ENCODE measurements at places on chromosomes 12 and 14.

- no peak for DNase-seq
Measured at GRCh38 chr14:59819446-59820088, 51.0 kb downstream of the RTN1 start.

DNA sequence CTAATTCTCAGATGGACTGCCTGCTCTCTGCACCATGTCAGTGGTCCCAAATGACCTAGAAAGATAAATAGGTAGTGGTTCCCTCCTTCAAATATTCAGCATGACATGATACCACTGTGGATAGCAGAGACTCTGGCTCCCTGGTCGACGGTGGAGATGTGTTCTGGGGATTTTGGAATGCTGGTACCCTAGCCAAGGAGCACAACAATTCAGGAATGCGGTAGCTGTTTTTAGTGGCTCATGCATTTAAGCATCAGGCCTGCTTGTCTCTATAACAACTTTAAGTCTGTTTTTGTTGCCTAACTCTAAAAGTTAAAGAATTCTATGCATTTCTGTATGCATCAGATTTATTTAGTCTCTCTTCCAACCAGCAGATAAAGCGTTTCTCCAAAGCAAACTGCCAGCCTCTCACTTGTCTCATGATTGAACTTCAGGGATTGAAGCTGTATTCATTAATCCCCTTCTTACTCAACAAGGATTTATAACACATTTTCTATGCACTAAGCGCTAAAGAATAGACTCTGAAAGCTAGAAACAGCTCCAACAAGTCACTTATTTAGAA lies 164.9 kb upstream of the BMP4 start:
- no peak for DNase-seq

DNA sequence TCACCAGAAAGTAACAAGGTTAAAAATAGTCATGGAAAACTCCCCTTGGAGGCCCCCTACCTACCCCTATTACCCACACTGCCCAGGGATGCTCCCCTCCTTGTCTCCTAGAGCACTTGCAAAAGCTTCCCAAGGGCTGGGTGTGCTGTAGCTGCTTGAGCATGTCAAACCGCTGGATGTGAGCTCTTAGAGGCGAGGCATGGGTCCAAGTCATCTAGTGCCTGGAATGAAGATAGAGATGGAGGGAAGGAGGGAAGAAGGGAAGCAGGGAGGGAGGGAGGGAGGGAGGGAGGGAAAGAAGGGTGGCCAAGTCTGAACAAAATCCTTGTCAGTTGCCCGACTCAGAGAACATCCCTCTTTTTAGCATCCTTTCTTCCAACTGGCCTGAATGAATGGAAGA lies 43.1 kb downstream of the LTBP2 start:
- no peak for DNase-seq

DNA sequence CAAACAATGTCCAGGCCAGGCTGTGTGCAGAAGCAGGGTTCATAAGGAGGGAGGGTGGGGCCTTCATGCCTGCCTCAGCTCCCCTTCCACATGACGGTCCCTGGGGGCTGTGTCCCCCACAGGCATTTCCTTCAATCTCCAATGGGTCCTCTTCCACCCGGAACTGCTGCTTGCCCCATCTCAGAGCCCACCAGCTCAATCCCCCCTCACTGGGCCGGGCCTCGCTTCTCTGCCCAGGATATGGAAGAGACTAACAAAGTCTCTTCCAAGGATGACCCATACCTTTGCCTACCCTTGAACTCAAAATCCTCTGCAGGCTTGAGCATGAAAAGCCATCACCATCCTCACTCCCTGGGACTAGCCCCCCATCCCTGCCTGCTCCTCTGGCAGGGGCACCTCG lies 28.4 kb upstream of the FAM181A start:
- DNase-seq = no peak

GRCh38 chr14:102799684-102800562 lies 22.7 kb downstream of the TRAF3 start:
- DNase-seq = no peak

GRCh38 chr12:118880720-118881493 lies 100.4 kb upstream of the SRRM4 start:
- DNase-seq = no peak

DNA sequence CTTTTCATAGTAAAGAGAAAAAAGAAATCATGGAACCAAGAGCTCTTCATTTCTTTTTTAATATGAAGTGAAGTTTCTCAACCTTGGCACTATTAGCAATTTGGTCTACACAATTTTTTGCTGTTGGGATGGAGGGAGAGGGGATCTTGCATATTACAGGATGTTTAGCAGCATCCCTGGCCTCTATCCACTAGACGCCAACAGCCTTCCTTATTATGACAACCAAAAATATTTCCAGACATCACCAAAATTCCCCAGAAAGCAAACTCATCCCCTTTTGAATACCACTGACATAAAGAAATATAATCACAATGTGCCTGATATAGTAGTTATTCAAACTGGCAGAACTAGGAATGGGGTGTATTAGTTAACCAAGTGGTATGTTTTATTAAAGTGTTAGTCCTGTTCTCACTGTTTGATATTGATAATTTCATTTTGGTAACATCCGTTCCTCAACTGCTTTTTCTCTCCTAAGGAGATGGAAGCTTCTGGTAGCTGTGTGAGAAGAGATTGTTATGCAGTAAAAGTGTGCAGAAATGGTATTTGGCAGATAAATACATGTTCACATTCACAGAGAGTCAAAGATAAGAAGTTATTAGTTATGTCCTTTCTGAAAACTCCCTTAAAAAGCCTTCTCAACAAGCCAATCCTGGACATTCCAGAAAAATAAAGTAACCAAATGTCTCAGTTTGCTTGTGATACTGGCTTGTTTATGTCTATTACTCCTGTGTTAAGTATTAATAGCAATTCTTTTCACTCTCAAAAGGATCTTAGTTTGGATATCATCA lies 699.9 kb downstream of the C12orf50 start:
- DNase-seq = no peak

DNA sequence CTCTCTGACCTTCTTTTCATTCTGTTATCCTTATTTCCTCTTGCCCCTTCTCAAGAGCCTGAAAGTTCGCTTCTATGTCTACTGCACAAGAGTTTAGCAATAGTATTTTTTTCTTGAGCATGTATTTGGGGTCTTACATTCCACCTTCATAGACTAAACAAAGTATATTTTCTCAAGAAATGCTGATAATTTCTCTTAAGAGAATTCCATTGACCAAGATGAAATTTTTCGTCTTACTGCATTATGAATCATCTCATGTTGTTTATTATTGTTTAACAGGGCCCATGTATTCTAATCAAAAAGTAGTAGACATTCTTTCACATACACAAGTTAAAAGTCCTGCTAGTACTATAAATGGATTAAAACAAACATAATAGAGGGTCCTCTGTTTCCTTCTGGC lies 219.3 kb downstream of the C12orf50 start:
- no peak for DNase-seq

- no peak for DNase-seq
Measured at GRCh38 chr12:26790645-26790994, 42.4 kb downstream of the ITPR2 start.

DNA sequence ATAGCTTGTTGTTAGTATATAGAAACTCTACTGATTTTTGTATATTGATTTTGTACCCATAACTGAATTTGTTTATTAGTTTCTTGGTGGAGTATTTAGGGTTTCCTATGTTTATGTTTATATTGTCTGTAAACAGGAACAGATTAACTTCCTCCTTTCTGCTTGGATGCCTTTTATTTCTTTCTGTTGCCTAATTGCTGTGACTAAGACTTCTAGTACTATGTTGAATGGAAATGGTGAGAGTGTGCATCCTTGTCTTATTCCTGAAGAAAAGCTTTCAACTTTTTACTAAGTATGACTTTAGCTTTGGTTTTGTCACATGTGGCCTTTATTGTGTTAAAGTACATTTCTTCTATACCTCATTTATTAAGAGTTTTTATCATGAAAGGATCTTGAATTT lies 20.9 kb downstream of the FBXW8 start:
- DNase-seq = no peak

DNA sequence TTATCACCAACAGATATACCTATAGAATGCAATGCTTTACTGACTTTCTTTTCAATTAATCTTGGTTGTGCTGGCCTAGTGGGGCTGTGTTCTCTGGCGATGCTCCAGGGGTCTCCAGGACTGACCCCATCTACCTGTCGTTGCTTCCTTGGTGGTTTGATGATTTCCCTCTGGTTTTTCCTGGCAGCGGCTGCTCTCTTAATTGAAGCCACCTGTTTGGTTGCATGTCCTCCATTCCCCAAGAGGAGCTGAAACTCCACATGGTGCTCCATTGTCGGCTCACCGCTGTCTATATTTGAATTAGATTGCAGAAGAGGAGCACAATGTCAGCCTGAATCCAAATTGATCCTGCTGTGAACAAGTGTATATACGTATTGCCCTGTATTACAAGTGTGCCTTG lies 7.1 kb upstream of the IFNG-AS1 start:
- no peak for DNase-seq

DNA sequence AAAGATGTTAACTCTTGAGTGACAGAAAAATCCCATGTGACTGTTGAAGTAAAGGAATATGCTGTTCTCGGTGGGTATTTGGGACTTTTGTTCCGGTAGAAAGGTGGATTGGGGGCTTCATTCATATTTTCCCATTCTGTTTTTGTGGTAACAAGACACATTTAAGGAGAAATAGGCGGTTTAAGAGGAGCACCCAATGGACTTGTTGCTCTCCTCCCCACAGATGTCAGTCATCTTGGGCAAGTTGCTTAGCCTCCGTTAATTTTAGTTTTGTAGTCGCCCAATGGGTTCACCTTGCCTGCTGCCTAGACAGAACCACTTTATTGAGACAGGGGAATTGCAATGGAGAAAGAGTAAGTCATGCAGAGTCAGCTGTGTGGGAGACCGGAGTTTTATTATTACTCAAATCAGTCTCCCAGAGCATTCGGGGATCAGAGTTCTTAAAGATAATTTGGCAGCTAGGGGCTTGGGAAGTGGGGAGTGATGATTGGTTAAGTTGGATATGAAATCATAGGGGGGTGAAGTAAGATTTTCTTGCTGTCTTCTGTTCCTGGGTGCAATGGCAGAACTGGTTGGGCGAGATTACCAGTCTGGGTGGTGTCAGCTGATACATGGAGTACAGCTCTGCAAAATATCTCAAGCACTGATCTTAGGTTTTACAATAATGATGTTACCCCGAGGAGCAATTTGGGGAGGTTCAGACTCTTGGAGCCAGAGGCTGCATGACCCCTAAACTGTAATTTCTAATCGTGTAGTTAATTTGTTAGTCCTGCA lies 50.3 kb downstream of the SLC38A1 start:
- no peak for DNase-seq

DNA sequence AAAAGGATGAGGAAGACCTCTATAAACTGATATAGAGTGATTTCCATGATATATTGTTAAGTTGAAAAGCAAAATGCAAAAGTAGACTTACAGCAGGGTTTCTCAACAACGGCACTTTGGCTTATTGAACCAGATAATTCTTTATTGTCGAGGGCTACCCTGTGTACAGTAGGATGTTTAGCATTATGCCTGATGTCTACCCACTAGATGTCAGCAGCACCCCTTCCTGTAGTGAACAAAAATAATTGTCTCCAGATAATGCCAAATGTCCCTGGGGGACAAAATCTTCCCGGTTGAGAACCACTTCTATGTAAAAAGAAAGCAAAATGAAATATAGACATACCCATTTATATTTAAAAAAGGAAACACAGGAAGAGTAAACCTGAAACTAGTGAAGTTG lies 32.4 kb downstream of the ABCD2 start:
- no peak for DNase-seq

GRCh38 chr12:130775953-130776856 lies 60.1 kb upstream of the RIMBP2 start:
- no peak for DNase-seq

DNA sequence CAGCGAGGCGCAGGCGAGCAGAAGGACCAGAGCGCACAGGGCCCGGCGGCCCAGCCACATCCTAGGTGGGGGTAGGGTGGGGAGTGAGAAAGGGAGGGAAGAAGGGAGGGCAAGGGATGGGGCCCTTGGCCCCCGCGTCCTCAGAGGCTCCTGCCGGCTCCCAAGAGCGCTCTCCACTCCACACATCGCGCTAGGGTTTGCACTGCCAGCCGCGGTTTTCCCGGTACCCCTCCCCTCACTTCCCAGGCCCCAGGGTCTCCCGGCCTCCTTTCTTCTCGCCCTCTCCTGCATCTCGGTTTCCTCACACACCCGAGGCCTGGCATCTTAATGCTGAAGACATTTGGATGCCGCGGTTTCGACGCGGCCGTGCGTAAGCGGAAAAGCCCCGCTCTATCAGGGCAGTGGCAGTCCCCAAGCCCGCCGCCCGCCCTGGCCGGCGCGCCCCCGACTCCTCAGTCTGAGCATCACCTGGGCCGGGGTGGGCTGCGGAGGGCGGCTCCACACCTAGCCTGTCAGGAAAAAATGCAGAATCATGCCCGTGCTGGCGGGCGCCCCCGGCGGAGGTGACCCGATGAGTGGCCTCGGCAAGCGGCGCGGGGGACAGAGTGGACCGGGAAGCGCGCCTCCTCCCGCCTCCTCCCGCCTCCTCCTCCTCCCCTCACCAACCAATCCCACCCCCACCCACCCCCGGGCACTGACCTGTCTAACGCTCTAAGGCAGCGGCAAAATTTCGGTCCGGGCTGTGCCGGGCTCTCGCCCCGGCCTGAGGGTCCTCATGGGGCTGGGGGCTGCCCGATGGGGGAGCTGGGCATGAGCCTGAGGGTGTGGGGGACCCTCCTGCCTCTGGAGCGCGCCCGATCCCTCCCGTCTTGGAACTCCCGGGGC lies 686 bp downstream of the B4GALNT1 start:
- DNase-seq = no peak

DNA sequence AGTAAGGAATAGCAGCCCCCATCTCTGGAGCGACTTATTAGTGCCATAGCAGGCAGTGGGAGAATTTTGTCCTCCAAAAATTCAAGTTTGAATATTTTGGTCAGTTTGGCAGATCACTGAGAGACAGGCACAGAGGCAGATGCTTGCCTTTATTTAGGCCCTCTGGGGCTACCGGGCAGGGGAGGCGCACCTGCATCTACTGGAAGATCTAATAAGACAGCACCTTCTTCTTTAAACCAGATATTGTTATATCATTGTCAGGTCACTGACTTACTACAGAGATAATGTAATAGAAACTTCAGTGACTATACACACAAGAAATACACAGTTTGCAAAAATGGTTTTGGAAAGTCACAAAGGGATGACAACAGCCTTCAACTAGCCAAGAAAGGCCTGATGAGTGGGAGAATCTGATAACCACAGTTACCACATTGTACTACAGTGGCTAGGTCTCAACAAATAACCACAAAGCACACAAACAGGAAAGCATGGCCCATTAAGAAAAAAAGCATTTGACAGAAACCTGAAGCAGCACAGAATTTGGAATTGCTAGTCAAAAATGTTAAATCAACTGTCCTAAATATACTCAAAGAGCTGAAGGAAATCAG lies 56.8 kb downstream of the CDK17 start:
- no peak for DNase-seq
